ENCODE measurements at places on chromosomes 13 and 19.

- DNase-seq = no peak
Measured at GRCh38 chr13:52353193-52353592, 52.8 kb downstream of the THSD1 start.

GRCh38 chr13:54640719-54641118 lies 1612.1 kb downstream of the OLFM4 start:
- no peak for DNase-seq

- DNase-seq = peak; percentile 45
Measured at GRCh38 chr19:18659281-18660050, 22.6 kb downstream of the KLHL26 start.

- no peak for DNase-seq
Measured at GRCh38 chr13:74052402-74052928, 81.7 kb downstream of the KLF12 start.
